Activated CD8-positive, alpha-beta memory T cell treated with anti-CD3 and anti-CD28 coated beads for 4 hours (primary cell): ENCODE measurements at places on chromosomes 4 and X.

DNA sequence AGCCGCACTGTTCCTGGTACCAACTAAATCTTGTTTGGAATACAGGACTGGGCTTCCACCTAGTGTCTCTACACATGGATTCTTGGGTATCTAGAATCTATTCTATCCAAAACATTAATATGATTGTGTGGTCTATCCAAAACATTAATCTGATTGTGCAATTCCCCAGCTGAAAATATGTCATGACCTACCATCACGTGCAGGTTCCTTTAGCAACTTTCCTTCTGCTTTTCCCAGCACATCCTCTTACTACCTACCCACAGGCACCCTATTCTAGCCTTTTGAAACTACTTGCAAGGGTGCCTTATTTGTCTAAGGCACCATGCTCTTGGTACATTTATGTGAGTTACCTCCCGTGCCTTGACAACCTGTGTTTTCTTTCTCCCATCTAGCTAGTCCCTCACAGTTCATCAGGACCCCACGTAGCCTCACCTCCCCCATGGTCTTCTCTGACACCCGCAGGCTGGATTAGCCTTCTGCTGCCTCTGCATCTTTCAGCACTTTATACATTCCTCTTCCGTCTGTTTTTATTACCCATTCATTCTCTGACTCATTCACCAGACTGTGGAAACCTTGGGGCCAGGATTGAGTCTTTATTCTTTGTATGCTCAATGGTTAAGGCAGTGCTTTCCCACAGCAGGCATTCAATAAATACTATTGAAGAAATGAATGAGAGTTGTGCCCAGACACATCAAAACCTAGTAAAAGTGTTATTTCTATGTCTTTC lies 88.8 kb upstream of the FAM9B start:
- no peak for DNase-seq

DNA sequence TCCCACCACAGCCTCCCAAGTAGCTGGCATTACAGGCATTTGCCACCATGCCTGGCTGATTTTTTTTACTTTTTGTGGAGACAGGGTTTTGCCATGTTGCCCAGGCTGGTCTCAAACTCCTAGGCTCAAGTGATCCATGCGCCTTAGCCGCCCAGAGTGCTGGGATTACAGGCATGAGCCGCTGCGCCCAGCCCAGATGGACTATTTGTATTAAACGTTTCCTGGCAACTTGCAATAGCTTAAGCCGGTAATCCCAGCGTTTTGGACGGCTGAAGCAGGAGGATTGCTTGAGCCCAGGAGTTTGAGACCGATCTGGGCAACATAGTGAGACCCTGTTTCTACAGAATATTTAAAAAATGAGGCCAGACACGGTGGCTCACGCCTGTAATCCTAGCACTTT lies 18.4 kb downstream of the UBE2K start:
- no peak for DNase-seq

DNA sequence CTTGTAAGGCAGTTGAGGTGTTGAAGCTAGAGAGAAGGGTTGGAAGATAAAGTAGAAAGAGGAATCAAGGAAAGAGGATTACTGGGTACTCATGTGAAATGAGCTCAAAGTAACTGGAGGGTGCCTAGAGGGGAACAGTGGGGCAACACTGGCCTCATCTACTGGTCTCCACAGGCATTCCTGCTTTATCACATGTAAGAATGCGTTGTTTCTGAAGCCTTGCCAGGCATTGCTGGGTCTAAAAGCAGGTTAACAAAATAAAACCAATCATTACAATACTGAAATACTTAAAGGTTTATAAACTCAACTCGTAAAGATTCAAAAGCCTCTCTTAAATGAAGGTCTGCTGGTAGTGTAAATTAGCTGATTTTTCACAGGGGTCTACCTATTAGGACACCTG lies 96.0 kb downstream of the FANCB start:
- no peak for DNase-seq

- DNase-seq: no peak
Observed at GRCh38 chr4:8023696-8024033, 84.0 kb upstream of the AFAP1 start.

DNA sequence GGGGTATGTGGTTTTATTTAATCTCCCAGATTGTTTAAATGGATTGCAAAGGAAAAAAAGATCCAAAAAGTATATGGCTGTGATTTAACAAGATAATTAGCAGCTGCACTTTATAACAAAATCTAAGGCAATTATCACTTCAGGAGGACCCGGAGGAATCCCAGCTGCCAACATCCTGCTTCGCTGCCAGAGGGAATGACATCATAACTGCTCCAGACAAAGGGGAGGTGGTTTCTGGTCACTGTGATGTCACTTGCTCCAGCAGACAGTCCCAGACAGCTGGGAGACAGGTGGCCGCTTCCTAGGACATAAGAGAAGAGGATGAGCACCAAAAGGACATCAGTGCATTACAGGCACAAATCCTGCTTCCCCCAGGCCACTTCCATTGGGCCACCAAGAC lies 371.0 kb downstream of the BCOR start:
- no peak for DNase-seq

GRCh38 chrX:103442536-103442901 lies 66.2 kb downstream of the BEX3 start:
- DNase-seq: no peak

GRCh38 chrX:107672955-107673378 lies 44.7 kb downstream of the PRPS1 start:
- no peak for DNase-seq

DNA sequence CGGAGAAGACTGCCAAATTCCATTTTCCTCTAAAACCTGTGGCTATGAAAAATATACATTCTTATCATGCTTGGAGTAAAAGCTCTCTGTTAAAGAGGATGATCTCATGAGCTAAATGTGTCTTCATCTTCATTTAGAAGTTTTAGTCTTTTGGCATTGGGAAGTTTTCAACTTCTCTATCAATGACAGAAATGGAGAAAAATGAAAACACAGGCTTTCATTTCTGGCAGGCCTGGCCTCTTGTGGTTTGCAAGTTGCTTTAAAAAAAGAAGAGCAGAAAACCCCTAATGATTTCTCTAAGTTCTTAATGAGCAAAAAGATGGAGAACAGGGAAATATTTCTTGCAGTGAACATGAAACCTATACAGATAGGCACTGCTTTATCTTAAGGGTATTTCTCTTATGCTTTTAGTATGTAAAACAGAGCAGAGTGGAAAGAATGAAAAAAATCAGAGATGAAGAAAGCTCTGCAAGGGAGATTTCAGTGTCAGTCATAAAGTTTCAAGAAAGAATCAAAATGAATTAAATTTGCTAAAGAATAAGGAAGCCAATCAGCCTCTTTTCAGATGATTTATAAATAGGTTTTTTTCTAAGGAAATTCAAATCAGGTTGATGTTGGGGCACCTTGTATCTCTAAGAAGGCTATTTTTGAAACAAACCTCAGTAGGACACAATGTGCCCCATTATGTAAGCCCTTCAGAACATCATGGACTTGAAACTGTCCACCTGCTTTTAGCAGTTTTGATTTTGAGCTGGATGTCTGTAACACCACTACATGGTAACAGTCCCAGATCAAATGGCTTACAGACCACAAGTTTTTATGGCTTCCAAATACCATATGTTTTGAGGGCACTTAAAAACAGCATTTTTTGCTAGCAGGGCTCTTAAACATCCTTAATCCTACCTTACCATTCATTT lies 225.0 kb downstream of the GRIA3 start:
- DNase-seq: no peak

DNA sequence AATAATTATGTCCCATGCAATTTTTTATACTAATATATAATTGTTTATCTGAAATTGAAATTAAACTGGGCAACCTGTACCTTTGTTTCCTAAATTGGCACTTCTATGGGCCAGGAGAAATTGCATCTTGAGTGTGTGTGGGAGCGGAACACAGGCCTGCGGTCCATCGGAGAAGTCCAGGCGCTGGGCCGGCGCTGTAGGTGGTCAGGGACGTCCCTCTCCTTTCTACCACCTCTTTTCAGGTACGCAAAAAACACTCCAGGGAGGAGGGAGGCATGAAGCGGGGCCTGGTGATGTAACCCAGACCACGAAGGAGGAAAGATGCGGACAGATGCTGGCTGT lies 717 bp downstream of the MGAT4D start:
- no peak for DNase-seq

DNA sequence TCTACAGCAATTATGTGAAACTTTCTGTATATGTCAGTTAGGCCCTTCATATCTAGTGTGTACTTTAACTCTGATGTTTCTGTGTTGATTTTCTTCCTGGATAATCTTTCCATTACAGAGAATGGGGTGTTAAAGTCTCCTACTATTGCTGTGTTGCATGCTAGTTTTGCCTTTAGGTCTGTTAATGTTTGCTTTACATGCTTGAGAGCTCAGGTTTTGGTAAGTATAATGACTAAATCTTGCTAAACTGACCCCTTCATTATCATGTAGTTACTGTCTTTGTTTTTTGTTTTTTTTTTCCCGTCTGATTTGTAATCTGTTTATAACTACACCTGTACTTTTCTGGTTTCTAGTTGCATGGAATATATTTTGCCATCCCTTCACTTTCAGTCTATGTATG lies 63.6 kb upstream of the UGT2B15 start:
- DNase-seq: no peak

DNA sequence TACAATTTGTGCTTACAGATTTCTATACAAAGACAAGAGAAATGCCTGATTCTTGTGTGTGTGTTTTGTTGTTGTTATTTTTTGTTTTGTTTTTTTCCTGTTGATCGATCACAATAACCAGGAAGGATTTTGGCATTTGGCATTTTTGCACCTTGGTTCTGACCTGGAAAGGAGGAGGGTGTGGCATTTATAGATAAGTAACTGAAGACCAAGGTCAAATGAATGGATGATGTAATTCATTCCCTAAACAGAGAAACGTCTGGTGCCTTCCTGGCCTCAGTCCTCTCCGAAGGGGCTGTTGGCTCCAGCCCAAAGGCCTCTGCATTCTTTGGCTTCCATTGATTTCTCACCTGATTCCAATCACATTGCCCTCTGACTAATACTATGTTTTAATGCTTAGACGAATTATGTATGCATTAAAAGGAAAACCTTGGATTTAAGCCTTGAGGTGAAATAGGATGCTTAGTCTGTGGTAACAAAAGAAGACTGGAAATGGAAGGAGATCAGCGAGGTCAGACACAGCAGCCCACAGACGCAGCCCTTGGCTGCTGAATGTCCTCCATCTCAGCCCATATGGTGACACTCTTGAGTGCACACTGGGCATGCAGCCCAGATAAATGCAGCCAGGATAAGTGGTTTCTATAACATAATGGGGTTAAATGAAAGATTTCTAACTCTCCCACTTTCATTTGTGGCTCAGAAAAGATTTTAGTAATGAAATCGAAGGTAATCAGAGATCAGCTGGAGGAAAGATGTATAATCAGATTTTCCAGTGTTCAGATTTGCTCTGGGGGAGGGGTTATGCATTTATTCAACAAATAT lies 60.5 kb upstream of the TRIM2 start:
- DNase-seq: no peak

DNA sequence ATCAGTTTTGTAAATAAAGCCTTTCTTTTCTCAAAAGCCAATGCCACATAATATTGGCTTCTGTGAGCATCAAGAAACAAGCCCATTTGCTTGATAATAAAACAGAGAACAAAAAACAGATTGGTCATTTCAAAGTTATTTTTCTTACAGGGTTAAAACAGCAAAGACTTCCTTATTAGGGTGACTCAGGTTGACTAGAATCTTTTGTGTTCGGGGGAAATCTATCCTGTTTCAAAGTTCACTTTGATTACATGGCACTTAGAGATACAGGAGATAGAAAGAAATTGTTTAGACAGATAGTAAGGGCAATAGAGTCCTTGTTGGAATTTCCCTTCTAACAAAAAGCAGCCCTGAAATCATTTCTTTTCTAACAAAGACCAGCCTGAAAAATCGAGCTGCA lies 170.0 kb upstream of the GLRA2 start:
- DNase-seq: no peak

- no peak for DNase-seq
Observed at GRCh38 chr4:102469806-102470205, 31.4 kb upstream of the NFKB1 start.

- DNase-seq: no peak
Observed at GRCh38 chr4:39631700-39632079, 7.0 kb downstream of the SMIM14 start.

GRCh38 chr4:47809654-47810203 lies 28.1 kb downstream of the CORIN start:
- no peak for DNase-seq

- DNase-seq: no peak
Observed at GRCh38 chr4:159506801-159507517, 404.1 kb downstream of the RAPGEF2 start.

DNA sequence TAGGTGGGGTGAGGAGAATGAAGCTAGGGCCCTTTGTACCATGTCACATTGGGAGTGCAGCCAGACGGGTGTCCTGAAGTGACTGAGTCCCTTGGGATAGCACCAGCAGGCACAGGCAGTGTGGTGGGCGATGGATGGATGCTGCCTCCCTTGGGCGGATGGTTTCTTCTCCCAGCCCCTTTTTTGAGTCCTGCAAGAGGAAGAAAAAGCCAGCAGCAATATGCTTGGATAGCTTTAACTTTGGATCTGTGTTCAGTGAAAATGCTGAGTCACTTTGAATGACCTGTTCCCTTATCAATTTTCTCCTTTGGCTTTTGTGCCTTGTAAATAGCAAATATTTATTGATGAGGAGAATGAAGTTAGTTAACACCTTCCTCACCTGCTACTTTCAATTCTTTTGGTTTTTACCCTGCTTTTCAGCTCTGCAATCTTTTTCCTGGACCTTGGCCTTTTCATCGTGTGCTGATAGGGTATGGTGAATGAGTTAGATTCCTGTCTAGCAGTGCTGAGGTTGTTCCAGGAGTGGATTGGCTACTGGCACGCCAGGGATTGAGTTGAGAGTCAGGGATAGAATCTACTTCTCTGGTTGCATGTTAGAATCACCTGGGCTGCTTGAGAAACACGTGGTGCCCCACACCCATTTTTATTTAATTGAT lies 10.2 kb downstream of the DCUN1D4 start:
- DNase-seq: no peak

DNA sequence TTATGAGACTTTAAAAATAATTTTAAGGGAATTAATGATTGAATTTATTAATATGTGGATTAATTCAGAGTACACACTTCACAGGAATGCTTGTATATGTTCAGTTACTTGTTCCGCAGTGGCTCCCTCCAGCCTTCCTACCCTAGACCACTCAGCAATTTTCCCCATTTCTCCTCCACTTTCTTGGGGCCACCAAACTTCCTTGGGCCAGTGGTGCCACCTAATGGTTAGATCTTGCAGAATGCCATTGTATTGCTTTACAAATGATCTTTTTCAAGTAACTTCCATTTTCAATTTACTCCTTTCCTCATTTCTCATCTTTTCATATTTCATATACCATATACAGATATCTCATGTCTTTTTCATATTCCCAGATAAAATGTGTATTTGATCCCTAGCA lies 3.6 kb upstream of the RNF175 start:
- no peak for DNase-seq

- no peak for DNase-seq
Observed at GRCh38 chr4:55030589-55030988, 94.8 kb downstream of the KDR start.
